T-helper 2 cell (primary cell): ENCODE measurements at places on chromosomes 7 and 10.

- no peak for DNase-seq
Observed at GRCh38 chr10:118522791-118523498, 72.5 kb downstream of the PRLHR start.

DNA sequence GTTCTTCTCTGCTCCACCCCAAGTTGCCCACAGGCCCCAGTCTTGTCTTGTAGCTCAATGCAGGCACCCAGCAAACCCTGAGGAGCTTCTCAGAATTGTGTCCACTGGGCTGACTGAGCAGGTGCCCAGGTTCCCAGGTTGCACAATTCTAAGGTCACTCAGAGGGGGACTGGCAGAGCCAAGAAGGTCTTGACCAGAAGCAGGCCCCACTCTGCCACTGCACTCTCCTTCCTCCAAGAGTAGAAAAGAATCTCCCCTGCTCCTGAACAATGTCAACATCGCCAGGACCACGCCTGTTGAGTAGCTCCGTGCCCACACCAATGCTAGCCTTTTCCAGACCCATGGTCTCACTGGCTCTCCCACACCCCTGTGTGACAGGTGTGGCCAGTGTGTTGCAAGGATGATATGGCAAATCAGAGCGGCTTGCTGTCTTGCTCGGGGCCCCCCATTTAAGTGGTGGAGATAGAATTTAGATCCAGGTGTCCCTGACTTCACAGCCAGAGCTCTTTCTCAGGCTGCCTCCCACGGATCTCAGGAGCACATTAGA lies 577 bp downstream of the LRRC18 start:
- no peak for DNase-seq

DNA sequence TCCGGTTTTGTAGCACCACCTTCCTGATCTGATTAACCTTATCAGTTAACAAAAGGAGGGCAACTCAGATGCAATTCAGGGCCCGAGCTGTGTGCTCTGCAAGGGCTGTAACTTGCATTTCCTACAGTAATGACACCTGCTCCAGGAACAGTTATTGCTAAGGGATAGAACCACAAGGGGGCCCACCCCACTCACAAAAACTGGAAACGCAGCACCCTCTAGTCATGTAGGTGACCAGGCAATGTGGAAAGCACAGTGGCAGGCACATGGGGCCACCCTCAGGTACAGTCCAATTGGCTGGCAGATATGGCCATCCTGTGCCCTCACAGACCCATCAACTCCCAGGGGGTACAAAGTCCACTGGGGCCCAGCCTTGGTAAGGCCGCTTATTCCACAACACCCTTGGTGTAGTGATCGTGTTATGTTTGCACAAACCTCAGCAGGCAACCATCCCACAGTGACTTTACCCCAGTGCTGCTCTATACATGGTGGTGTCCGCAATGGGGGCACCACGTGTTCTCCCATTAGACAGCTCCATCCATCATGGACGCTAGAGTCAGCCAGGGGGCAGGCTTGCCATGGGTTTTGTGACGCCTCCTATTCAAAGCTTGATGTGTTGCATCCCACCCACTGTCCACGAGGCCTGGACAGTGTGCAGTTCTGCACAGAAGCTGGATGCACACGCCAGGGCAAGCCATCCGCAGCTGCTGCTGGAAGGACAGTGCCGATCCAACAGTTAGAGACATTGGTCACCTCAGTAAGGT lies 9.4 kb downstream of the RNF133 start:
- no peak for DNase-seq

DNA sequence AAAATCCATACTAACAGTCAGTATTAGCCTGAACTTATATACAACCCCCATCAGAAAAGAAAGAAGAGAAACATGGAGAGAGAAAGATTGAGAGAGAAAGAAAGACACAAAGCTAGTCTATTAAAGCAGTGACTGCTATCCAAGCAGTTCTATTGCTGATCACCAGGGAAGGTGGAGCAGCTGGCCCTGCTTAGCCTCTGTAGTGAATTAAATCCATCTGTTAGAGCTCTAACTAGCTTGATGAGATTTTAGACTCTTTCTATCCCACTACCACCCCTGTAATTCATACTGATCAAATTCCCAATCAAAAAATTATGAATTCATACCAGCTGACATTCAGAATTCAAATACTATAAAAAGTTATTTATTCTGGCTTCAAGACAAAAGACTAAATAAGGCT lies 486.0 kb upstream of the LRRN3 start:
- DNase-seq: no peak

DNA sequence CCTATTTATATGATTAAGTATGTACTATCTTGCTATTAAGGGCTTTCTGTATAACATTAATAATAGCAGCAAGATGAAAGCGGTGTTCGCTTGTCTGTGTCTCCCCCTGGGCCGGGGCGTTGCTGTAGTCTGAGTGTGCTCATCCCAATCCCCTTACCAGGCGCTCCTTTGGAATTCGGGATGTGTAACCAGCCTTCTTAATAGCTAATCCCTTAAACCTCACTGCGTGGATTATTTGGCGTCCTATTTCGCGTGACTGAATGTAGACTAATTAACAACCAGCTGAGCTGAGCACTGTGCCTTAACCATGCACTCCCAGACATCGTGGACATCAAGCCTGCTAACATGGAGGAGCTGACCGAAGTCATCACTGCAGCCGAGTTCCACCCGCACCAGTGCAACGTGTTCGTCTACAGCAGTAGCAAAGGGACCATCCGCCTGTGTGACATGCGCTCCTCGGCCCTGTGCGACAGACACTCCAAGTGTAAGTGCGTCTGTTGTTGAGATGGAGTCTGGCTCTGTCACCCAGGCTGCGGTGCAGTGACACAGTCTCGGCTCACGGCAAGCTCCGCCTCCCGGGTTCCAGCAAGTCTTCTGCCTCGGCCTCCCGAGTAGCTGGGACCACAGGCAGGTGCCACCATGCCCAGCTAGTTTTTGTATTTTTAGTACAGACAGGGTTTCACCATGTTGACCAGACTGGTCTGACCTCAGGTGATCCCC lies 36.6 kb downstream of the BNIP3 start:
- DNase-seq: no peak

GRCh38 chr10:97854743-97855142 lies 5.1 kb downstream of the GOLGA7B start:
- no peak for DNase-seq
